B cell (primary cell): ENCODE measurements at places on chromosomes 16 and 17. TPM values are rescaled to one million over a fixed set of nuclear protein-coding genes. Genes with fewer than 3 reads are reported as not detected.

TEPSIN gene
- polyA plus RNA-seq: 246 and 273 TPM in 2 replicates

PITPNM3 gene
- 0.25 and 0.31 TPM in 2 replicates for polyA plus RNA-seq

TBX4 gene
- polyA plus RNA-seq: not detected in 2 replicates

CALCOCO2 gene
- polyA plus RNA-seq: 49.6 and 50.1 TPM in 2 replicates

DNA sequence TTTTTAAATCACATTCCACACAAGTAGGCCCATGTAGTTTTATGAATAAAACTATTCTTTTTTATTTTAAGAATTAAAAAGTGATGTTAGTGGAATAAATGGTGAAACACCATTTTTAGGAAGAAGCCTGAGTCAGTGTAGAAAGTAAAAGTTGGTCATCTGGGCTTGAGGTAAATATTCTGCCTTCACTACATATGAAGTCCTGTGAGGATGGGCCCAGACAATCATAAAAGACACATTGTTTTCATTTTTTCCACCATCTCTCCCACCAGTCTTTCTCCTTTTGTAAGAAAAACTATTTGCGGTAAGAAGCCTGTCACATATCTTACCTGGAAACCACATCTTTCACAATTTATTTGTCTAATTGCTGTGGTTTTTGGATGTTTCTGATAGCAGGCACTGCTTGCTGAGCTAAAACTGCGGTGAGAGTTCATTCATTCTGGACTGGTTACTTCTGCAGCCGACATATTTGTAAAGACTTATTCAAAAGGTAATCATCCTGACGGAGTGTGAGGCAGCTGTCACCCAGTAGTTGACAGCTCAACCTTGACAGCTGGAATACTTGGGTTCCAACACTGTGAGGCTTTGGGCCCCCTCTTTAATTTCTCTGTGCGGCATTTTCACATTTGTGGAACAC, 10.6 kb upstream of the RFFL start:
- no peaks in the 10 kb centered on the region for H3K36me3 ChIP-seq
- no peak overlapping the region for H3K27ac ChIP-seq
- no peak overlapping the region for H3K4me3 ChIP-seq
- DNase-seq: no peak
- H3K27me3 ChIP-seq: no peaks in the 10 kb centered on the region

DNA sequence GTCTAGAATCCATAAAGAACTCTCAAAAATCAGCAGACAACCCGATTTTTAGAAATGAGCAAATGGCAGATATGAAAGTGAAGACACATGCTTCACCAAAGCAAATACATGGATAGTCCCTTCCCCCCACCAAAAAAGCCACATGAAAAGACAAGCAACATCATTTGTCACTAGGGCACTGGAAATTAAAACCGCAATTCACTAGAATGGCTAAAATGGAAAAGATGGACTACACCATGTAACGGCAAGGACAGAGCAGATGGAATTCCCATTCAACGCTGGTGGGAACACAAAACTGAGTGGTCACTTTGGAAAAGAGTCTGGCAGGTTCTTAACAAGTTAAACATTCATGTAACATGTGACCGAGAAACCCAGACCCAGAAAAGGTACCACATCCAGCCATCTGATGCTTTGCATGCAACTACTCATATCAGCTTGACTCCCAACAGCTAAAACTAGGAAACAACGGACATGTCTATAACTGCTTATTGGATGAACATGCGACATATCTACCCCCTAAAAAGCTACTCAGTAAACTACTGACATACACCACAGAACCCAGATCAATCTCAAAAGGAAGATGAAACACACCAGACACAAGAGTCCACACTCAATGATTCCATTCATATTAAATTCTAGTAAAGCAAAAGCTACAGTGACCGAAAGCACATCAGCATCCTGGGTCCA, 132.6 kb downstream of the ZNF778 start:
- H3K4me1 ChIP-seq: peaks cover 4% of the 10 kb centered on the region
- H3K27me3 ChIP-seq: no peaks in the 10 kb centered on the region
- peaks cover 2% of the 10 kb centered on the region for H3K36me3 ChIP-seq
- no peak overlapping the region for H3K4me3 ChIP-seq
- H3K27ac ChIP-seq: no peak overlapping the region

DNA sequence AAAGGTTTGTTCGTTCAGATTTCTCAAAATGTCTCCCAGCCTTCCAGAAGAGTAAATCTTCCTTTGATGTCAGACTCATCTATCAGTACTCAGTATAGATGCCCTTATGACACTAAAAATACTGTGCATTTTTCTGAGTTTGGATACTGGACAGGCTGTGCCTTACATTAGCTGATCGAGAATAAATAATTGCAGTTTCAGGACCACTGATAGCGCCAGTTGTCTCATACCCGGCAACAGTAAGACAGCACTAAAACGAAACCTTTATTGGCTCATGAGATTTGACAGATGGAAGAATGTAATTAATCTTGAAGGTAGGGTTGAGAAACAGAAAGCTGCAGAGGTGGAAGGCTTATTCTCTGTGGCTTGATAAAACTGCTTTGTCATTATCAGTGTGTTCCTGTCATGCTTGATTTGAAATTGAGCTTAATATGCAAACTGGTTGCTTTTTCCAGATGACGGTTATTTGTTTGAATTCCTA, 1.2 kb downstream of the ATP6V0A1 start:
- no peak overlapping the region for H3K27ac ChIP-seq
- H3K4me3 ChIP-seq: peak overlapping the region; percentile 67
- no peaks in the 10 kb centered on the region for H3K27me3 ChIP-seq
- H3K36me3 ChIP-seq: peaks cover 7% of the 10 kb centered on the region
- DNase-seq: peak; percentile 57
